ENCODE measurements at places on chromosomes 7 and 10.
A peak's percentile ranks its signal among the peaks of the same experiment; 100 is the strongest.

GRCh38 chr10:5533098-5533731, 8.5 kb downstream of the CALML3 start:
- DNase-seq = no peak

- DNase-seq = no peak
Observed at GRCh38 chr7:953547-954327, 743 bp downstream of the ADAP1 start.

GRCh38 chr7:155208681-155209477, 88.8 kb upstream of the INSIG1 start:
- no peak for DNase-seq

- no peak for DNase-seq
Observed at GRCh38 chr7:8594115-8594514, 160.7 kb downstream of the NXPH1 start.

GRCh38 chr10:56881218-56881617, 520.2 kb upstream of the ZWINT start:
- peak; percentile 5 for DNase-seq

DNA sequence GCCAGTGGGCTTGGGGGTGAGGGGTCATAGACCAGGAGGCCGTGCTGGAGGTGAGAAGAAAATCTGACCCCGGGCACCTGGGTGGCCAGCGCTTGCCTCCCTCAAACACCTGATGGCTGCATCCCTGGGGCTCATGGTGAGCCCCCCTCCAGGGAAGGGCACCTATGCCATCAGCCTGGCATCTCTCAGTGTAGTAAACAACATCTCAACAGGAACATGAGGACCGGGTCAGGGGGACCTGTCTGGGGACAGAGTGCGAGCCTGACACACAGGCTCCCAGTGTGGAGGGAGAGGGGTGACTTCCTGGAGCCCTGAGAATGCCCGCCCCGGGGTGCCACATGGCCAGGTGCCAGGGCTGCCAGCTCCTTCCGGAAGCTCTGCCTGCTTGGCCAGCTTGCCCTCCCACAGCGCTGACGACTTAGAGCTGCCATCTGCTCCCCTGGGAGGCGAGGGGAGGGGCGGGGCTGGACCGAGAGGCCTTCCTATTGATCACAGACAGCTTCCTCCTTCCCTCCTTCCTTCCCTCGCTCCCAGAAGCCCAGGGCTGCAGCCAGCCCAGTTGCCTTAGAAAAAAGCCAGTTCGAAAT, 12.3 kb downstream of the STX1A start:
- DNase-seq = peak; percentile 69

GRCh38 chr7:6153646-6154541, 118.5 kb downstream of the CYTH3 start:
- no peak for DNase-seq

- no peak for DNase-seq
Observed at GRCh38 chr7:116698396-116698795, 26.4 kb downstream of the MET start.

GRCh38 chr7:30612658-30613265, 18.1 kb downstream of the GARS1 start:
- no peak for DNase-seq

DNA sequence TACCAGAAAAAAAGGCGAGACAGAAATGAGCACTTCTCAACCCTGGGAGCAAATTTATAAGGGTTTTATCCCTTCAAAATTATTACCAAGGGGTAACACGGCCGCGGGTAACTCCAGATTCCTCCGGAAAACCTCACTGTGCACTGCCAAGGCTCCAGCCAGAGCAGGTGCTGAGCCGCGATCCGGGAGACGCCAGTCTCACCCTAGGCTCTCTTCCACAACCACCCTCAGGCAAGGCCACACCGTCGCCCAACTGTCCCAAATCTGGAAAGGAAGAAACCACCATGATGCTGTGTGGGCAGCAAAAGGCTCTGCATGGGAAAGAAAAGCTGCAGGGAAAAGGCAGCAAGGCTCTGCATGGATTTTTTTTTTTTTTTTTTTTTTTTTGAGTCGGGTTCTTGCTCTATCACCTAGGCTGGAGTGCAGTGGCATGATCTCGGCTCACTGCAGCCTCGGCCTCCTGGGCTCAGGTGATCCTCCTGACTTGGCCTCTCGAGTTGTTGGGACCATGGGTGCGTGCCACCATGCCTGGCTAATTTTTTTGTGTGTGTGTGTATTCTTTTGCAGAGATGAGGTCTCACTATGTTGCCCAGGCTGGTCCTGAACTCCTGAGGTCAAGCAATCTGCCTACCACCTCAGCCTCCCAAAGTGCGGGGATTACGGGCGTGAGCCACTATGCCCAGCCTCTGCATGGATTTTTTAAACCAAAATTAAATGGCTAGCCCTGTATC, 39.0 kb downstream of the MAD1L1 start:
- no peak for DNase-seq

DNA sequence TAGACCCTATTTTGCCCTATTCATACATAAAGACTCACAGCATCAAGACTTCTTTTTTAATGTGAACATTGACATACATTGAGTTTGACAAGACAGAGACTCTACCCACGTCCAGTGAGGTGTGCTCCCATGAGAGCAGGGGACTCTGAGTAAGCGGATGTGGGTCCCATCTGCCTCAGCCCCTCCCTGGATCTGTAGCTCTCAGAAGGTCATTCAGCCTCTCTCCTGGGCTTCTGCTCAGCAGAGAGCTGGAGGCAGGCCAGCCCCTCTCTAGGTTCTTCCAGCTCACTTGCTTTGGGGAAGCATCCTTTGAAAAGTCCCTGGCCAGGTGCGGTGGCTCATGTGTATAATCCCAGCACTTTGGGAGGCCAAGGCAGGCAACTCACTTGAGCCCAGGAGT, 146.9 kb upstream of the ZMIZ1 start:
- DNase-seq = no peak

DNA sequence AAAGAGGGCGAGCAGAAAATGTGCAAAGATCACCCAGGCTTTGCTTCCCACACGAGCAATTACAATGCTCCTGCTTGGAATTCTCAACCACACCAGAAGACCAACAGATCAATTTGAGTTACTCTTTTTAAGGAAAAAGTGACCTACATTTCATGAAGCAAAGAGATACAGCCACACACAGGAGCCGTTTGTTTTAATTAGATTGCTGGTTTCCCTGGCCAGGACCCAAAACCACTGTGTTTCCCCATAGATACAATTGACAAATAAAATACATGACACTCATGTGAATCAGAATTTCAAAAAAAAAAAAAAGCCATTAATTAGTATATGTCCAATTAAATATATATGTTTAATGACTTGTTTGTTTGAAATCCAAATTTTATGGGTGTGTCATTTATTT, 458.3 kb downstream of the PLXDC2 start:
- no peak for DNase-seq

DNA sequence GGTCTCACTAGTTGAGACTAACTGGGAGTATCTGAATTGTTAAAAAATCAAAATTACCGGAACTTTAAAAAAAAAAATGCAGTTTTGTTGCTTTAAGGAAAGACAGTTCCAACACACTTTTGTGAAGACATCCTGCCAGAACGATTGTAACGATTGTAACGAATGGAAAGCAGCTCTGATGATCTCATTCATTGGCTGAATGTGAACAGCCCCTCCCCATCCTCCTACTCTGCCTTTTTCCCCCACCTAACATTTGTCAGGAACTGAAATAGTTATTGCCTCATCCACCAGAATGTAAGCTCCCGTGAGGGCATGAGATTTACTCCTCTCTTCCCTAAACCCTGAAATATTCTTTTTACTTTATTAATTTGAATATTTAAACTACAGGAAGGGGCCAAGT, 23.1 kb upstream of the ZC3HAV1L start:
- no peak for DNase-seq

DNA sequence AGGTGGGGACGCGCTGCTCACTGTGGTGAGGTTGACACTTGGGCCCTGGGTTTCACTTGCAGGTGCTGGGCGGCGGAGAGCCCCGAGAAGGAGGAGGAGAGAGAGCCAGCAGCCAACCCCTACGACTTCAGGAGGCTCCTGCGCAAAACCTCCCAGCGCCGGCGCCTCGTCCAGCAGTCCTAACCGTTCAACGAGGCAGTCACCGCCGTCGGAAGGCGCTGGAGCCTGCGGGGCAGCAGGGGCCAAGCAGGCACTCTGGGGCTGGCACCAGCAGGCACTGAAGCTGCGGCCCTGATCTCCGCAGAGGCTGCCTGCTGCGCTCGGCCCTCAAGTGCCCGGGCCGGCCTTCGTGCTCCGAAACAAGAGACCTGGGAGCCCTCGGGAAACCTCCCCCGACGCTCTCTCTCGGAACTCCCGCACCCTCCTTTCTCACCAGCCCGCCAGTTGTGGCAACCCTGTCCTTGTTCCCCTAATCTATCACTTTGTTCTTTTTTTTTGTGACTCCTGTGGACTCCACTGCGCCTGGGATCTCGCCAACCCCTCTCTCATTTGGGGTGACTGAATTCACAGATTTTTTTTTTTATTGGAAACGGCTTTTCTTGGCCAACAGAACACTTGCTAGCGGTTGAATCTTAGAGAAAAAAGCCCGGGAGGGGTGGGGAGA, 4.7 kb upstream of the GAD2 start:
- no peak for DNase-seq

DNA sequence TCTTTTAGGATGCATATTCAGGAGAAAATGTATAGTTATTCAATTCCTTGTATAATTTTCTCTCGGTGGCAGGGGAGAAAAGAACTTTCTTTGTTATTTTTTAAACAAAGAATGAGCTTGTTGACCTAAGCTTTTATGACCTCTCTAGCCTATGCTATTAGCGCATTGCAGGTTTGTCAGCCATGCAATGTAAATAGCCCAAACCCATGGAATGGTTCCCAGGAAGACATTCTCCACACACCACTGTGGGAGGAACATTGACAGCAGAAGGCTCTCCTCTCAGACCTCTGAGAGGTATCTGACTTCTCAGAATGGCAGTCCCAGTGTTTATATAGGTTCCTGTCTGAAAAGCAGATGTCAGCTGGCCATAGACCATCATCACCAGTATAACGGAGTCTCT, 19.6 kb upstream of the AGBL3 start:
- DNase-seq = no peak

GRCh38 chr7:94778711-94779459, 123.0 kb upstream of the SGCE start:
- DNase-seq = no peak

DNA sequence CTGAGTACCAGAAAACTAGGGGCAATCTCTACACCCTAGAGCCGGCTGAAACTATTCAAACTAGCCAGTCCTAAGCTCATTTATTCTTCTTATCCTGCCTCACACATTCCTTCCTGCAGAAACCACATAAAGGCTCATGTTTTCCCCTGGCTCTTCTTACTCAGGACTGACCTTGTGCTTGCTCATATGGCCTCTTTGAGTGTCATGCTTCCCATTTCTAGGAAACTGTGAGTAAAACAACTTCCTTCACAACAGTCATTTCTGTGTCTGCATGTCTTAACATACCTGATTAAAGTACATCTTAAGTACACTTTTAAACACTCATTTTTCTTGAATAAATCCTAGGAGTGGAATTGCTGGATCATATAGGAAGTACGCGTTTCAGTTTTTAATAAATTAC, 52.3 kb upstream of the KIAA1217 start:
- DNase-seq = no peak

GRCh38 chr7:24980534-24981170, 674 bp upstream of the OSBPL3 start:
- no peak for DNase-seq

- DNase-seq = no peak
Observed at GRCh38 chr10:11153766-11154165, 136.1 kb downstream of the CELF2 start.

All from NCI-H1417 treated with DMSO at 0.1 percent for 48 hours (cell line).